ENCODE measurements at places on chromosomes 2 and 18.
A peak's percentile ranks its signal among the peaks of the same experiment; 100 is the strongest.

DNA sequence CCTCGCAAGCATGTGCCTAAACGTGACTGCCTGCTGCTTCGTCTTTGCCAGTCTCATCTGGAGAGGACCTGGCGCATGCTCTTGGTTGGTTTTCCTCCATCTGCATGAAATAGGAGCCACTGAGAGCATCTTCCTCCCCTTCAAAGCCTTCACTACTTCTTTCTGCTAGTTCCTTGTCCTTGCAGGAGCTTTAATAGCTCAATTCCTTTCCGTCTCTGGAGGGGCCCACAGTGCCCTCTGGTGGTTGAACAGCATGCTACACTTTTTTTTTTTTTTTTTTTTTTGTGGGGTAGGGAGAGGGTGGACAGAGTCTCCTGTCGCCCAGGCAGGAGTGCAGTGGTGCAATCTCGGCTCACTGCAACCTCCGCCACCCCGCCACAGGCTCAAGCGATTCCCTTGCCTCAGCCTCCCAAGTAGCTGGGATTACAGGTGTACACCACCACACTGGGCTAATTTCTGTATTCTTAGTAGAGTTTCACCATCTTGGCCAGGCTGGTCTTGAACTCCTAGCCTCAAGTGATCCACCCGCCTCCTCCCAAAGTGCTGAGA is 59.6 kb downstream of the SP110 start:
- peak; percentile 37 for DNase-seq

GRCh38 chr18:48330016-48330991 is 78.9 kb downstream of the ZBTB7C start:
- no peak for DNase-seq

DNA sequence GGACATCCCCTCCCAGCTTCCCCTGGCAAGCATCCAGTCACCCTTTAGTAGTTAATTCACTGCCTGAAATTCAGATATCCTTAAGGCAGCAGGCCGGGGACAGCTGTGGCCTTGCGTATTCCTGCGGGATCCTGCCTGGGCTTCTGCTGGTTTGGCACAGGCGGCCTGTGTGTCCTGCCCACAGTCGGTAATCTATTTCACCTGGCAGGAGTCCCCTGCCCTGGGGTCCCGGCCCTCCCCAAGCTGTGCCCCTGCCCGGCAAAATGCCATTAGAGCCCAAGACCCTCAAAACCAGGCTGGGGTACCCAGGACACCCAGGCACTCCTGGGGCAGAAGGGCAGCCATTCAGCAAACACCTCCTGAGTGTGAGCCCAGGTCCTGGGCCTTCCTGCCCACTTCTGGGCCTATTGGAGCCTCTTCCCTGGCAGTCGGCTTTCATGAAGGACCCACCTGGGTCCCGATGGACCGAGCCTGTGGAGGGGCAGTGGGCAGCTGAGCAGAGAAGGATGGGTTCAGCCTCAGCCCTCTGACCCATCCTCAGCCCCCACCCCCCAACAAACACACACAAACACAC is 11.6 kb downstream of the CROCC2 start:
- no peak for DNase-seq

GRCh38 chr2:197358931-197359330 is 48.4 kb upstream of the ANKRD44 start:
- no peak for DNase-seq

DNA sequence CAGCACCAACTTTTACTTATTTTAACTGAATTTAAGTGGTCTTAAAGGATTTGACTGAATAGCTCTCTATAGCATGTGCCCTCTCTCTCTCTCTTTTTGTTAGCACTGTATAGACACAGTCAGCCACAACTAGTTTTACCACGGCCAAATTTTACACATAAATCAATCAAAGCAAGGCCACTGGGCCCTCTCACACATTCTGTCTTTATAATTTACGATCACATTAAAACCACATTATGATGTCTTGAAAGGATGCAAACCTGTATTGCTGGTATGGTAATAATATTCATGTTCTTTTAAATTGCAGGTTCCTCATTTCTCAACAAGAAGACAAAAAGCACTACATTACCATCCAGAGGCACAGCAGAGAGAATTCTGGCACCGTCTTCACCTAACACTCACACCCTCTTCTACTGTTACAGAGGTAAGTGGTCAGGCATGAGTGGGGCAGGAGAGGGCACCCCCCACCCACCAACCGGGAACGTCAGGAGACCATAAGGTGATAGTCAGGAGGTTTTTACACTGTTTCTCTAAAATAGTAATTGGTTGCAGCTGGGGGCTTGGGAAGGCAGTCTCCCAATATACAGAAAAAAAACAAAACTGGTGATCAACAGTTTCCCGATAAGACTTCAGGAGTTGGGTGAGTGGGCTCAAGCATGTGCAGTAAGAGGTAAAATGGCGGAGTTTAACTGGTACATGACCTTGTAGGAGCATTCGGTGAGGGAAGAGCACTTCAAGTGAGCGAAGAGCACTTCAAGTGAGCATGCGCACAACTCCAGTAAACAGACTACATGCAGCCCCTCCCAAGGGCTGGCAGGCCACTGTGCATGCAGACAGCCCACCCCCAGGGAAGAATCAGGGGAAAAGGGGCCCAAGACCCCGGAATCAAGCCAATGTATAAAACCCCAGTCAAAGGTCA is 296.7 kb downstream of the PIEZO2 start:
- DNase-seq = no peak

GRCh38 chr2:228387776-228388175 is 206.3 kb upstream of the SPHKAP start:
- DNase-seq = no peak

DNA sequence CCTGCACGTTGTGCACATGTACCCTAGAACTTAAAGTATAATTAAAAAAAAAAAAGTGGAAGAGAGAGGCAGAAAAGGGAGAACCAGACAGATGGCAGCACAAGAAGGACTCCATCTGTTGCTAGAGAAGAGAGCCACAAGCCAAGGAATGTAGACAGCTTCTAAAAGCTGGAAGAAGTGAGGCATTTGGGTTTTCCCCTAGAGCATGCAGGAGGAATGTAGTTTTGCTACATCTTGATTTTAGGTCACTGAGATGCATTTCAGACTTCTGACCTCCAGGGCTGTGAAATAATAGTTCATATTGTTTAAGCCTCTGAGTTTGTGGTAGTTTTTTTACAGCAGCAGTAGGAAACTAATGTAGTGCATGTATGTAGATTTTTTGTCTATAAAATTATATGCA is 46.0 kb downstream of the CAVIN2 start:
- no peak for DNase-seq

DNA sequence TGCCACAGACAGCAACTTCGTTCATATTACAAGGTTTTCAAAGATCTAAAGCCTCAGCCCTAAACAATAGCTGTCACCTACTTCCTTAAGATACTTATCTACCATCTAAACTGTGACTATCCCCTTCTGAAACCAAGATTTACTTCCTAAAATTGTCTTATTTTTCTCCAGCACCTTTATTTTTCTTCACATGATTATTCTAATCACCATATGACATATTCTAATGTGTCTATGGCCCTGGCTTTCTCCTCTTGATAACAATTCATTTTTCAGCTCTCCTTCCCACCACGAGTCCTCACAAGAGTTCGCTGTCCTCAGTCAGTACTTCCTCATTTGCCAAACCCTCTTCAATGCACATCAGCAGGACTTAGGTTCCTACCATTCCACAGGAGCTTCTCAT is 53.9 kb downstream of the RTTN start:
- DNase-seq = no peak

- no peak for DNase-seq
Observed at GRCh38 chr2:168852481-168852880, 37.7 kb downstream of the SPC25 start.

- no peak for DNase-seq
Observed at GRCh38 chr2:45930396-45930792, 278.9 kb downstream of the PRKCE start.

GRCh38 chr2:140440815-140441214 is 1660.6 kb upstream of the NXPH2 start:
- no peak for DNase-seq

- DNase-seq = no peak
Observed at GRCh38 chr2:199455545-199456382, 2.0 kb downstream of the SATB2 start.

DNA sequence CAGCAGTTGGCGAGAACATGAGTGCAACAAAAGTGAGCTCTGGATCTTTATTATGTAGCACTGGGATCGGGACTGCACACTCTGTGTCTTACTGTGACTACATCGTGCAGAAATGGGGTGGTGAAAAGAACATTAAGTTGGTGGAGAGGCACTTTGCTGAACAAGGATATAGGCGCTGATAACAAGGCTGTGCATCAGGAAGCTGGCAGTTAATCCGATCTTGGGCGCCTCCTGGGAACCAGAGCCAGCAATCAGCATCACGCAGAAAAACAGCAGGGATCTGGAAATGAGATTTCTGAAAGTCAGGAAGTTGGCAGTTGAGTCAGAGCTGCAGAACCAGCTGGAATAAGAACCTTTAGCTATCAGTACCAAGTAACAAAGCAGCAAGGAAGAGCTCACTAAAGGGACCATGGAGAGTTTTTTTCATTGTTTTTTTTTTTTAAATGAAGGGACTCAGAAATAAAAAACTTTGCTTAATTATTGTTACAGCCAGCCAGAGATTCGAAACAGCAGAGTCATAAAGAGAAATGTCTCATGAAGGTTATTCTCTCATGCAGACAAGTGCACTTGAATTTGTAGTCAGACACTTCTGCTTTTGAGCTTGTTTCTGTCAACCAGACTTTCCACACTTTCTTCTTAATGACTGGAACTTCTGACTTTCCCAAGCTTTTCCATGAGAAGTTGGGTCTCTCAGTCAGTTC is 22.8 kb upstream of the MYO3B start:
- DNase-seq = no peak

GRCh38 chr2:80195034-80195433 is 109.5 kb downstream of the LRRTM1 start:
- DNase-seq = no peak

DNA sequence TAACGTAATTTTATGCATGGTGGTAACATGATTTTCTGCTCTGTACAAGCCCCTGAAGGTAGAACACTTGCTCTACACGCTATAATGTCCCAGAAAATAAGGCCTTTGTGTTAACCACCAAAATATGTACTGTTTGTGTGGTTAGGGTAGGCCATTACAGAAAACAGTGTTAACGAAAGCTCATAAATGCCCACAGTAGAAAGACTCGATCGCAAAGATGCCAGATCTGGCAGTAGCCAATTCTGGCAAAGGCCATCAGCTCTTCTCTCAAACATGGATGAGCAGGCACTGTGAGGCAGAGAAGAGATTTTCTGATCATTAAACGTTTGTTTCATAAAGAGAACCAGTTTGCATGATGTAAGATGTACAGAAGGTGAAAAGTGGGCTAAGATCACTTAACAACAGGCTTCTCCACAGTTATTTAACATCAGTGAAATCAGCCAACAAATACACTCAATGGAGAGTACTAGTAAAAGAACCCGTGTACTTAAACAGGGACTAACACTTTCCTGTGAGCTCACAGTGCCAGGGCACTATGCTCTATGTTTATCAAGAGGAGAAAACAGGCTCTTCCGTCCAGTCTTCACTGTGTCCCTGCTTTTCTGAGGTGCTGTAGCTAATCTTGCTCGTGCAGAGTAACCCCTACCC is 80.3 kb downstream of the SPRED2 start:
- DNase-seq = no peak

- DNase-seq = no peak
Observed at GRCh38 chr2:240990266-240990529, 8.2 kb upstream of the SNED1 start.
